Bronchial epithelial cell (primary cell): ENCODE measurements at places on chromosomes 7 and 10. TPM values are rescaled to one million over a fixed set of nuclear protein-coding genes. Genes with fewer than 3 reads are reported as not detected.

DNA sequence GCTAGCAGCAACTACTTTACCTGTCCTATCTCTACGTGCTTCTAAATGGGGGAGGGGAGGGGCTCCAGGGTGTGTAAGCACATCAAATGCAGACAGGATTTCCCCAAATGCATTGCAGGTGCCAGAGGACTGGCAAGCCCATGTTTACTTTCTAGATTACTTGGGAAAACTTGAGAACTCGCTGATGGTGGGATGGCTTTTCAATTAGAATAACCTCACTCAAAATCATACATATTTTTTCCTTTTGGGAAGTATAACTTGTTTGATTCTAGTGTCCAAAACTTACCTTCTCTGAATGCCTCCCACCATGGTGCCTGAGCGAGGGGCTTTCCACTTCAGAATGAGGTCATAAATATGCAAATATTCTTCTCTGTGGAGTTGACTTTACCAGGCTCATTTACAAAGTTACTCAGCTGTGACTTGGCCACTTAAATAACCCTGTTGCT lies 191.3 kb upstream of the RHOBTB1 start:
- DNase-seq = peak; percentile 20

DNA sequence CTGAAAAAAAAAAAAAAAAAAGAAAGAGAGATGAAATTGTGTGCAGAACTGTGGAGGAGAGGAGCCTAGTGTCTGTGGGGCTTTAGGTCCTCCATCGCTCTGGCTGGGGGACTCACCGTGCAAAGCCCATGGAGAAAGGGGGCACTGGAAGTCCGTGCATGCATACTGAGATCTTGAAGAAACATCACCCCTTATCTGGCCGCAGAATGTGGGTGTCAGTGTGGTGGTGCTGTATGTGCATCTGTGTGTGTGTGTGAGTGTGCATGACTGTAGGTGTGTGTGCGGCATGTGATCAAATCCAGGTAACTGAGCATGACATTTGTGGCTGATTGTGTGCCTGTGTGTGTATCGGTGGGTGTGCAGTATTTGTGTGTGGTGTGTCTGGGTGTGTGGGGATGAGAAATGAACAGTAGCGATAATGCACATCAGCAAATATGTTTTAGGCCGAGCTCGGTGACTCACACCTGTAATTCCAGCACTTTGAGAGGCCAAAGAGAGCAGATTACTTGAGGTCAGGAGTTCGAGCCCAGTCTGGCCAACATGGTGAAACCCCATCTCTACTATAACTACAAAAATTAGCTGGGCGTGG lies 8.8 kb upstream of the CLDN3 start:
- no peak for DNase-seq

- no peak for DNase-seq
Observed at GRCh38 chr7:21125297-21125696, 302.6 kb upstream of the SP4 start.

DNA sequence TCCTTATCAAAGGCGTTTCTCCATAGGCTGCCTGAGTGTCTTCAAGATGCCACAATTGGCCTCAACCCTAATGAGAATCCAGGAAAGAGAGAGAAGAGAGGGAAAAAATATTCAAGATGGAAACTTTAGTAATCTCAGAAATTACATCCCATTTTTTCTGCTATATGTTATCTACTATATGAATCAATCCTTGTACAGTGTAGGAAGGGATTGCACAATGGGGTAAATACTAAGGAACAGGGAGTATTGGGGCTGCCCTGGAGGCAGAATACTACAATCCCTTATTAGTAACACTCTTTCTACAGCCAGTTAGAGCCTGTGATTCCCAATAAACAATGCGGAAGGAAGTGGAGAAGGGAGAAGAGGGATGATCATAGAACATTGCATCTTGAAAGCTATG lies 27.9 kb downstream of the TFPI2 start:
- DNase-seq = peak; percentile 93

- peak; percentile 76 for DNase-seq
Observed at GRCh38 chr10:62244785-62245467, 23.7 kb downstream of the RTKN2 start.

DNA sequence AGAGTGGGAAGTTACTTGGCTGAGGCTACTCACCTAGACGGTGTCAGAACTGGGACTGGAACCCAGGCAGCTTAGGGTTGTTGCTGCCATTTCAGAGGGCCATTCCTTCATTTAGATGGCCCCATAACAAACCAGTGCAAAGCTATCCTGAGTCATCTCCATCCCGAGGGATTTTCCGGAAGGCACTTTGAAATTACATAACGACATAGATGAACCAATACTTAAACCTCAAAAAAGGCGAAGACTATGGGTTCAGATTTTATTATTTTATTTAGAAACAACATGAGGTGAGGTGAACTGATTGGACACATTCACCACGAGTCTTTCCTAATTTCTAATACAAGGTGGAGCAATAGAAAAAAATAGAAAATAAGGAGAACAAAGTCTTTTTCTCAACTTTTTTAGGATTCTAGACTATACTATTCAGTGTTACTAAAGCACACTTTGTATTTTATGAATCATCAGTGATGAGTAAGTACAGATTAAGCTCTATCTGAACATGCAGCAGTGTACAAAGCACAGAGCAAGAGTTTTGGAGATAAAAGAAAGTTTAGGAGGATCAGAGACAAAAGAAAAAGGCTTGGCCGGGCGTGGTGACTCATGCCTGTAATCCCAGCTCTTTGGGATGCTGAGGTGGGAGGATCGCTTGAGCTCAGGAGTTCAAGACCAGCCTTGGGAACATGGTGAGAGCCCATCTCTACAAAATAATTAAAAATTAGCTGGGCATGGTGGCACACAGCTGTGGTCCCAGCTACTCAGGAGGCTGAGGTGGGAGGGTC lies 79.5 kb upstream of the SVIL start:
- peak; percentile 93 for DNase-seq

HOXA10 gene
- total RNA-seq = not detected in 2 replicates
